ENCODE measurements at places on chromosomes 4 and X.
A peak's percentile ranks its signal among the peaks of the same experiment; 100 is the strongest.

GRCh38 chr4:1990348-1990645 is 18.5 kb downstream of the NELFA start:
- DNase-seq, result no peak

DNA sequence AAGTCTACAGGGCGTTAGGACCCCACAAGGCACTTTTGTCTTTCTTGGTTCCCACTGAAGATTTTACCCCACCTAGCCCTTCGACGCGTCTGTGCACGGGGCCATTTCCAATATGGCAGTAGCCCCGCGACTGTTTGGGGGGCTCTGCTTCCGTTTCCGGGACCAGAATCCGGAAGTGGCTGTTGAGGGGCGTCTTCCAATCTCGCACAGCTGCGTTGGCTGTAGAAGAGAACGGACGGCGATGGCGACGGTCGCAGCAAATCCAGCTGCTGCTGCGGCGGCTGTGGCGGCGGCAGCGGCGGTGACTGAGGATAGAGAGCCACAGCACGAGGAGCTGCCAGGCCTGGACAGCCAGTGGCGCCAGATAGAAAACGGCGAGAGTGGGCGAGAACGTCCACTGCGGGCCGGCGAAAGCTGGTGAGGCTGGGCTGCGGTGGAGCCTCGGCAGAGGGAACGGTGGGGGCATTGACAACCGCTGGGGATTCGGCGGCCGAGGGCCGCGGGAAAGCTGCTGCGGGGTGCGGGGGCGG is at the start of gene USP11:
USP11 (plus strand) TSS at position 207 of the 530 bp plus-strand sequence; CDS start at position 242, 35 bp downstream.
- peak; percentile 9 for DNase-seq

GRCh38 chr4:111562826-111563225 is 582.4 kb upstream of the FAM241A start:
- no peak for DNase-seq

- DNase-seq, result no peak
Measured at GRCh38 chr4:133618963-133619362, 469.9 kb downstream of the PCDH10 start.

GRCh38 chr4:165635951-165636350 is 237.1 kb upstream of the TLL1 start:
- no peak for DNase-seq

DNA sequence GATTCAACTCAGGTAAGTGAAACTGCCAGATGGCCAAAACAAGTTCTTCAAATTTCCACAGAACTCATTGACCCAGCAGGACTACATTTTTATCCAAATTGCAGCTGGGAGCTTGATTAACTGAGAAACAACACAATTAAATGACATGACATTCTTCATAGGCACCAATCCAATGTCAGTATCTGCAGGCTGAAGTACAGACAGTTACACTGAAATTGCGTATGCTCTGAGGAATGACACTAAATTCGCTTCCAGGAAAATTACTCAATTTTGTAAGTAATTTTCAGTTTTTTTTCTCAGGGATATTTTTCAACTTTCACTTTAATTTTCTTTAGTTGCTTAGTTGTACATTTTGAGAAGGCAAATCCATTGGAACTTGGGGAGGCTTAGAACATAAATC is 4.5 kb downstream of the C1GALT1C1 start:
- DNase-seq, result no peak

- DNase-seq, result no peak
Measured at GRCh38 chr4:38500433-38500832, 163.6 kb upstream of the KLF3 start.

- no peak for DNase-seq
Measured at GRCh38 chr4:20506827-20507226, 193.4 kb upstream of the PACRGL start.

DNA sequence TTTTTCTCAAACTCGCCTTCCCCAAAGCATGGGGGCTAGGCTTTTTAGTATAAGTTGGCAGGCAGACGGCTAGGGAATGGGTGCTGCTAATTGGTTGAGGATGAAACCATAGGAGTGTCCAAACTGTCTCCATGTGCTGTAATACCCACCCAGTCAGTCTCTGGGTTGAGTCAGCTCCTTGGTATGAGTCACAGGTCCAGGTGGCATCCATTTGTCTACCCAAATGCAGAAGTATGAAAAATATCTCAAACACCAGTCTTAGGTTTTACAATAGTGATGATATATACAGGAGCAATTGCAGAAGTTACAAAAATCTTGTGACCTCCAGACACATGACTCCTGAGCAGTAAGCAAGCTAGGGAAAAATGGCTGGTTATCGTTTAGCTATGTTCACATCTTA is 27.4 kb upstream of the CCSER1 start:
- DNase-seq, result no peak

GRCh38 chr4:17757621-17758020 is 23.8 kb downstream of the FAM184B start:
- no peak for DNase-seq

DNA sequence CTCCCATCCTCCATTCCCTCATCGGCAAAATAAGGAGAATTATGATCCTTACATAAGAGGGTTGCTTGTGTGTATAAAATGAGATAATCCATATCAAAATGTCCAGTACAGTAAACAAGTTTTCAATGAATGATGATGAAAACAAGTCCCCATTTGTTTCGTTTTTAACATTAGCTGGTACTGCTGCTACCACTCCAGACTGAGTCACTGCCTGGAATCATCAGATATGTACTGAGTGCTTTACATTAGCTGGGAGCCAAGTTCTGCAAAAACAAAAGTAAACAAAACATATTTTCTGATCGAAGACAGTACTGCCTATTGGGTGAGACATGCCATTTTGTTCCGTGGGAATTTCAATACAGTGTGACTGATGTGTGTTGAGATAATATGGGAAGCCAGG is 123.2 kb upstream of the IGFBP7 start:
- no peak for DNase-seq

DNA sequence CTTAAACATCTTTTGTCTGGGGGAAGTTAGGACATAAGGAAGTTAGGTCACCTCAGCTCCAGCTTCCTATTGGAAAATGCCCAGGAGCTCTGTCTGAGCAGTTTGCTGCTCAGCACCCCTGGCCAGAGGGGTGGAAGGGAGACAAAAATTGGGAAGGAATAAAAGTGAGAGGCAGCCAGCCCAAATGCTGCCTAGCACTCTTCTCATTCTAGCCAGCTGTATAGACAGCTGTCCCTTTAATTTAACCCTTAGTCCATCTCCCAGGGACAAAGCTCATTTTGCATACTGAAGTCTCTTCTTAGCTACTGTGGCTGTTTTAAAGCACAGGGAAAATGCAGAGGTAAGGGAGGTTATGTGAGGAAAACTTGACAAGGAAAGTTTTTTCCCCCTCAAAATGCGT is 89.5 kb upstream of the CITED1 start:
- no peak for DNase-seq

DNA sequence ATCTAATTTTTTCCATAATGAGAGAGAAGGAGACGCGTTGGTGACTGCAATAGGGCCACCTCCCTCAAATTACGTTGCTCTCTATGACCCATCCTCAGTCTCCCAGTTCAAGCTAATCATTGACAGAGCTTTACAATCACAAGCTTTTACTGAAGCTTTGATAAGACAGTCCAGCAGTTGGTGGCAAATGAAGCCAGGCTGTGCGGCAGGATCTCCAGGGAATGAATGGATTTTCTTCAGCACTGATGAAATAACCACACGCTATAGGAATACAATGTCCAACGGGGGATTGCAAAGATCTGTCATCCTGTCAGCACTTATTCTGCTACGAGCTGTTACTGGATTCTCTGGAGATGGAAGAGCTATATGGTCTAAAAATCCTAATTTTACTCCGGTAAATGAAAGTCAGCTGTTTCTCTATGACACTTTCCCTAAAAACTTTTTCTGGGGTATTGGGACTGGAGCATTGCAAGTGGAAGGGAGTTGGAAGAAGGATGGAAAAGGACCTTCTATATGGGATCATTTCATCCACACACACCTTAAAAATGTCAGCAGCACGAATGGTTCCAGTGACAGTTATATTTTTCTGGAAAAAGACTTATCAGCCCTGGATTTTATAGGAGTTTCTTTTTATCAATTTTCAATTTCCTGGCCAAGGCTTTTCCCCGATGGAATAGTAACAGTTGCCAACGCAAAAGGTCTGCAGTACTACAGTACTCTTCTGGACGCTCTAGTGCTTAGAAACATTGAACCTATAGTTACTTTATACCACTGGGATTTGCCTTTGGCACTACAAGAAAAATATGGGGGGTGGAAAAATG is at the start of gene KLB:
KLB (plus strand) TSS at position 168 of the 821 bp plus-strand sequence; CDS start at position 188, 20 bp downstream.
- DNase-seq, result no peak
